DMS153 (cell line): ENCODE measurements at places on chromosomes 16 and 17.

GRCh38 chr17:65037157-65037556 lies 19.4 kb downstream of the GNA13 start:
- no peak for DNase-seq

- peak; percentile 92 for DNase-seq
Measured at GRCh38 chr16:70746708-70747424, 54.1 kb downstream of the VAC14 start.

- DNase-seq, result no peak
Measured at GRCh38 chr17:21039839-21040575, 2.8 kb downstream of the USP22 start.

GRCh38 chr17:5943982-5944381 lies 126.2 kb upstream of the WSCD1 start:
- no peak for DNase-seq

DNA sequence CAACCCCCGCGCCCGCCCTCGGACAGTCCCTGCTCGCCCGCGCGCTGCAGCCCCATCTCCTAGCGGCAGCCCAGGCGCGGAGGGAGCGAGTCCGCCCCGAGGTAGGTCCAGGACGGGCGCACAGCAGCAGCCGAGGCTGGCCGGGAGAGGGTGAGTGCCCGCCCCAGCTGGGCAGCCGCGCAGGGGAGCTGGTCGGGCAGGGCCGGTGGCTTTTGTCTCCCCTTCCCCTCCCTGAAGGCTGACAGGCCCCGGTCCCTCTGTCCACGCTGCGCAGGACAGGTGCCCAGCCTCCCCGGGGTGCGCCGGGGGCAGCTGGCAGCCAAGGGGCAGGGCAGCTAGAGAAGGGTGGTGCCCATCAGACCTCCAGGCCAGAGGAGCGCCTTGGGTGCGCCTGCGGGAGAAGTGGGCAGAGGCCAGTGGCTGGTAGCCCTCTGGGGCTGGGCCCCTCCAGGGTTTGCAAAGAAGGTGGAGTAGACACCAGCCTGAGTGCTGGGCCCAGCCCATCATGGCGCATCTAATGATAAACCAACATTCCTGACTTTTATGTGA lies 278 bp downstream of the ITGB4 start:
- no peak for DNase-seq

DNA sequence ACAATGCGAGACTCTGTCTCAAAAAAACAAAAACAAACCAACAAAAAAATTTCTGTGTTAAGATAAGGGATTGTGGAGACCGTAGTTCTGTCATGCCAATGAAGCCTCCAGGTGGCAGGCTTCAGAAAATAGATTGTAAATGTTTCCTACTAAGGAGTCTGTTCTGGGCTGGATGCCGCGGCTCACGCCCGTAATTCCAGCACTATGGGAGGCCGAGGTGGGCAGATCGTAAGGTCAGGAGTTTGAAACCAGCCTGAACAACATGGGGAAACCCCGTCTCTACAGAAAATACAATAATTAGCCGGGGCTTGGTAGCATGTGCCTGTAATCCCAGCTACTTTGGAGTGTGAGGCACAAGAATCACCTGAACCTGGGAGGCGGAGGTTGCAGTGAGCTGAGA lies 4.4 kb upstream of the SNX29 start:
- DNase-seq, result no peak

DNA sequence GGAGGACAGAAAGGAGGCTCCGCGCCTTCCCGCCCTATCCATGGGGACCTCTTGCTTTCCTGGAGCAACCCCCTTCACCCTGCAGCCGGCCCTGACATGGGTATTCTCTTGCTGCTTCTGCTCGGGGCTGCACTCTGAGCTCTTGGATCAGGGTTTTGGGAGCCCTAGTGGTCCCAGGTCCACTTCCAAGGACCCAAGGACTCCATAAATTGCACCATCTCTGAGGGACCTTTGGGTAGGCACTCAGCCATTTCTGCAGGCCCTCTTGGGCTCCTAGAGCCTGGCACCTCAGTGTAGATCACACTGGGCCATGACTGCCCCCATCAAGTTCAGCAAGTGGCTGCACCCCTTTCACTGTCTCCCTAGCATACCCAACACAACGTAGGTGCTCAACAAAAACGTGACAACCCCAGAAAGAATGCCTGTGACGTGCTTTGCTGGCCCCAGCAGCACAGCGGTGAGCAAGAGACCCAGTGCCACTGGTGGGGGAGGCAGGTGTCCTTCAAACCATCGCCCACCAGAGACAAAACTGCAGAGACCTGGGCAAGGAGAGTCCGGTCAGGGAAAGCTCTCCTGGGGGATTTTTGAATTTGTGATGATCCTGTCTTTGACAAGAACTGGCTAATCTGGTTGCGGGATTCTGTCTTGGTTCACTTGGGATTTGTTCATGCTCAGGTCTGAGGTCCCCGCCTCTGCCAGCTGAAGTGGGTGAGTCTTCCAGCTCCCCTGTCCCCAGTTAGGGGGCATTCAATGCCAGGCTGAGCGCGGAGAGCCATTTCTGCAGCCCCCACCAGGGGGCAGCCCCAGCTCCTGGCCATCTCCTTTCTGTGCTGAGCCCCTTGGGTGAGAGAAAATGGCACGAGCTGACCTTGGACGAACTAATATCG lies 2.5 kb upstream of the RAB11FIP4 start:
- no peak for DNase-seq

GRCh38 chr17:75151930-75152329 lies 2.4 kb downstream of the JPT1 start:
- no peak for DNase-seq

DNA sequence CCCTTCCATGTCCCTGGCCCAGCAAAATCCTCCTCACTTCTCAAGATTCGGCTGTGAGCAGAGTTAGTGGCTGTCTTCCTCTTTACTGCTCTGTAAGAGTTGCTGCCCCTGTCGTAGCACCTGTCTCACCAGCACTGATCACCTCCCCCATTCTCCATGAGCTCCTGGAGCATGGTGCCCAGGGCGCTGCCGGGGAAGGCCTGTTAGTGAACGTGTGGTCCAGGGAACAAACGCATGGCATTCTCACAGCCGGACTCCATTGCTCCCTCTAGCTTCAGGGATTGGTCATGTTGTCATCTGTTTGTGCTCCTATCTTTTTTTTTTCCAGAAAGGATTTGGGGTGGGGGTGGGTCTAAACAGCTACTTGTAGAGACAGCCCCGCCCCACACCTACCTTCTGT lies 141.2 kb downstream of the CMIP start:
- DNase-seq, result no peak

DNA sequence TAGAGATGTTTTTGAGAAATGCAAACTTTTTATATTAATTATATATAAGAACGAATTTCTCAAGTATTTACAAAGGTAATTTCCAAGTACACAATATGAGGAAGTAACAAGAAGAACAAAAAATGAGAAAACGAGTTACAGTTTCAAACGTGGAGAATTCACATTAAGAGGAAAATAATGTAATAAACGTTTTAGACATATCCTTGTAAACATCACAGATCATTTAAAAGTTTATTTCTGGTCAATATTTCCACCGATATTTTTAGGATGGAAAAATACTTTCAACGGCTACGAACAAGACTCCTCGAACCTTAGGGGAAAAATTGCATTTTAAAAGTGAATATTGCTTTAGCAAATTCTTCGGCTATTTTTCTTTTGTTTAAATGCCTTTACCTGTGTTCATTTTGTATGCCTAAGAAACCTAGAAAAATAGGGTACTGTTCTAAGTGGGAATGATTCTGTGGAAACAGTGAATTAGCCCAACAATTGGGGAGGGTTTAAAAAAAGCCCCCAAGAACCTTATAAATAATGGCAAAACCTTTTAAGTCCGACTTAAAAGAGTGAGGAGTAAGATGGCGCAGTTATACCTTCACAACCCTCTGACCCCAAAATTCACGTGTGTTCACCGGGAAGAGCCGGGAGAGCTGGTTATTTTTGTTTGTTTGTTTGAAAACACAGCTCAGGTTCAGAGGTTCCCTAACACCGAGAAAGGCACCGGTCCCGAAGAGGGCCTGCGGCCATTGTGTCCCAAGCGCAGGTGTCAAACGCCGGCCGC lies 3.3 kb downstream of the HNF1B start:
- DNase-seq, result no peak

DNA sequence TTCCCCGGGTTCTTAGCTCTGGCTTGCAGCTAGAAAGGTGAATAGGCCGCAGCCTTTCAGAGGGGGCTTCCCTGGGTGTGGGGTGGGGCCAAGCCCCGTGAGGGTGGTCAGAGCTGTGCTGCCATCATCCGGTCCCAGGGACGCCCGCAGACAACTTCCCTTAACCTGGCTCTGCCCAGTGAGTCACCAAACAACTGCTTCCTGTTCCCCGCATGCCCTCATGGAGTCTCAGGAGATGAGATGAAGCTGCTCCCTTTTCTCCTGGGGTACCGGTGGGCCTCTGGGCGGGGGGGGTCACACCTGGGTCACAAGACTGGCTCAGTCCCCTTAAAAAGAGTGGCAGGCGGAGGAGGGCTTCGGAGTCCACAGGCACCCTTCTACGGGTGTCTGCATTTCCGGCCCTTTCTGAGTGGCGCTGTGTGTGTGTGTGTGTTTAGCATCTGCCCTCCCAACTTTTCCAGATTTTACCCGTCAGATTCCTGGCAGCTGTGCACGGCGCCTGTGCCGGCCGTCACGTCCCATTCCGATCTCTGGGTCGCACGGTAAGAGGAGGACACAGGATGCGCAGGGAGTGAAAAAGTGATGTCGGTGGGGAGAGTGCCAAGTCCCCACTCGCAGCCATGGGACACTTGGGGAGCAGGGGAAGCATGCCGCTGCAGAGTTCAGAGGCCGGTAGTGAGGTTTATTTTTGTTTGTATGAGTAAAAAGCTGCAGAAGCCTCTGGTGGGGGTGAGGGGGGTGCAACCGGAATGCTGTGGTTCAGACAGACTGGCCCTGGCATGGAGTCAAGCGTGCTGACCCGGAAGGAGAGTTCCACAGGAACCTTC lies 16.8 kb downstream of the HIC1 start:
- no peak for DNase-seq

DNA sequence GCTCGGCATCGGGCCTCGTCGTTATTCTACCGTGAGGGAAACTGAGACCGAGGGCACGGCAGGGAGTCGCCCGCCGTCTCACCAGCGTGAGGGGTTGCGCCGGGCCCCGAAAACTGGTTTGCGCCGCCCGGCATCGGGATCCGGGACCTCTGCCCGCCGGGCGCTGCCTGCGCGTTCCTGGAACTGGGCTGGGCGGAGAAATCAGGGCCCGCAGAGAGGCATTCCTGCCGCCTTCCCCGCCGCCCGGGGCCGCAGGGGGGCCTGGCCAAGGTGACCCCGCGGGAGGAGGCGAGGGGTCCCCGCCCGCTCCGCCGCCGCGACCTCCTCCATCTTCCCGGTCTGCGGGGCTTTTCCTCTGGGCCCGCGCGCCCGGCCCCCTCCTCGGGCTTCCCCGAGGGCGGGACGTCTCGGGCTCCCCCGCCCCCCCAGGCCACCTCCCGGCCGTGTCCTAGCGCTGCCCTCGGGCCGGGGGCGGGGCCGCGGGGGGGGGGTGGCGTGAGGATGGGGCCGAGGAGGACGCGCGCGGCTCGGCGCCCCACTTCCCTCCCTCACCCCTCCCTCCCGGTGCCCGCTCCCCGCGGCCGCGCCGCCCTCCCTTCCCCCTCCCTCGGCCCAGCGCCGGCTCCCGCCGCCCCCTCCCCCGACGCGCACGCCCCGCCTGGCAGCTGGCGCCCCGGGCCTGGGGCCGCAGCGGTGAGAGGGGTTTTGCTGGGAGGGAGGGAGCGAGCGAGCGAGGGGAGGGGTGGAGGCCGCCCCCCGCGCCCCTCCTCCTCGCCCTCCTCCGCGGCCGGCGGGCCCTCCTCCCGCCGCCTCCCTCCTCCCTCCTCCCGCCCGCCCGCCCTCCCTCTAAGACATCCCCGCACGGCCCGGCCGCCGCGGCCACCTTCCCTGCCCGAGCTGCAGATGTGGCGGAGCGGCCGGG lies at the start of gene GLIS2:
TSS of gene GLIS2 (plus strand) at position 882 of the 922 bp plus-strand sequence. CDS start 16,214 bp downstream, outside the sequence.
- DNase-seq, result no peak

- no peak for DNase-seq
Measured at GRCh38 chr16:21645261-21645721, 7.1 kb downstream of the IGSF6 start.

DNA sequence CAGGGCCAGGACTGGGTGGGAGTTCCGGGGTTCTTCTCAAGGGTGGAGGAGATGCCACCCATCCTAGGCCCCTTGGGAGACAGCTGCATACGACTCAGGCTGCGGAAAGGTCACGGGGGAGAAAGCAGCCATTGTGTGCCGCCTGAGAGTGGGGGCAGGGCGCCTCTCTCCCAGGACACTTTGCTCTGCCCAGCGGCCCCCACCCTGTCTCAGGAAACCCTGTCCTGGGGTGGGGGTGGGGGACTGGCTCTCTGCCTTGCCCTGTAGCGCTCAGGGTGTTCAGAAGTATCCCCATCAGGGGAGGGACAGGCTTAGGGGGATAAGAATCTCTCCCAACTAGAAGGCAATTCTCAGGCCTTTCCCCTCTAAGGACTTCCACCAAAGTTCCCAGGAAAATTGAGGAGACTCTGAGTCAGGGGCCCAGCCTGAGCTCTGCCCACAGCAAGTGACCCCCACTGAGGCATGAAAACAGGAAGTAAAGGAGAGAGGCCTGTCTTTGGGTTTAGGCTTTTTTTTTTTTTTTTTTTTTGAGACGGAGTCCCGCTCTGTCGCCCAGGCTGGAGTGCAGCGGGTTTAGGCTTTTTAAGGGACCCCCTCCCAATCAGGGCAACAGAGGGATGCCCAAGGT lies 4.9 kb downstream of the GIT1 start:
- DNase-seq, result no peak

GRCh38 chr16:4265676-4266075 lies 7.1 kb downstream of the TFAP4 start:
- DNase-seq, result no peak

- no peak for DNase-seq
Measured at GRCh38 chr17:8818654-8819330, 19.6 kb upstream of the MFSD6L start.

GRCh38 chr16:57331355-57331754 lies 27.2 kb upstream of the CCL22 start:
- no peak for DNase-seq

- DNase-seq, result no peak
Measured at GRCh38 chr17:62941358-62941991, 24.6 kb upstream of the TANC2 start.

- no peak for DNase-seq
Measured at GRCh38 chr17:70344386-70345060, 175.2 kb downstream of the KCNJ2 start.

GRCh38 chr16:58465817-58466216 lies 34.1 kb upstream of the NDRG4 start:
- no peak for DNase-seq

GRCh38 chr16:19183187-19183586 lies 15.1 kb downstream of the SYT17 start:
- no peak for DNase-seq

DNA sequence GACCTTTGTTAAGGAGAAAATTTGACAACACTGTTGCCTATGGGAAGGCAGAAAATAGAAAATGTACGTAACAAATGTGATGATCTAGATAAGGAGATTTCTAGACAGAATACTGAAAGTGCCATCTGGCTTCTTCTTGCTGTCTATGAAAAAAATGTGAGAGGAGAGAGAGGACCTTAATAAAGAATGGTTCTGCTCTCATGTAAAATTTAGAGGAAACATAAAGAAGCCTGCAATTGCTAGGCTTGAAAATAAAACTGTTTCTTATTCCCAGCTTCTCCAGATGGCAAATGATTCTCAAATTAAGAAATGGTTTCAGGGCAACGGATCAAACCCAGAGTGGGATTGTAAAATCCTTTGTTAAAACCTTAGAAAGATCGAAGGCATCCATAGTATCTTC lies 128.5 kb downstream of the CDK5R1 start:
- DNase-seq, result no peak

- DNase-seq, result no peak
Measured at GRCh38 chr16:66843191-66843590, 1.0 kb upstream of the CA7 start.

GRCh38 chr16:30185683-30186421 lies 2.5 kb downstream of the CORO1A start:
- no peak for DNase-seq

- DNase-seq, result no peak
Measured at GRCh38 chr16:82960918-82961317, 334.1 kb downstream of the CDH13 start.

GRCh38 chr17:68172461-68172954 lies 75.3 kb upstream of the AMZ2 start:
- peak; percentile 55 for DNase-seq
